Neural progenitor cell (in vitro differentiated cells): ENCODE measurements at places on chromosomes 12 and 14. TPM values are rescaled to one million over a fixed set of nuclear protein-coding genes. Genes with fewer than 3 reads are reported as not detected.

Gene AMIGO2
- total RNA-seq = 1.6 and 1.7 TPM in 2 replicates

Gene B4GALNT1
- 0.28 and 1.1 TPM in 2 replicates for total RNA-seq

Gene IL26
- not detected in 2 replicates for total RNA-seq

Gene PPP4R4
- 25.5 and 27.8 TPM in 2 replicates for total RNA-seq

Gene NOXRED1
- 0.07 and 0.40 TPM in 2 replicates for total RNA-seq

Gene C12orf42
- total RNA-seq = 0.56 and 1.1 TPM in 2 replicates

Gene ATP2A2
- total RNA-seq = 99.5 and 111 TPM in 2 replicates

Gene SYT1
- total RNA-seq = 28.1 and 36.9 TPM in 2 replicates

Gene WNT1
- 0.56 TPM in 1 of 2 replicates, not detected in the other for total RNA-seq

Gene C12orf54
- not detected in 2 replicates for total RNA-seq

Gene TMCC3
- 7.2 and 9.5 TPM in 2 replicates for total RNA-seq

Gene DTX1
- 0.49 and 5.2 TPM in 2 replicates for total RNA-seq

Gene OR4E2
- not detected in 2 replicates for total RNA-seq

Gene EP400
- 16.3 and 21.2 TPM in 2 replicates for total RNA-seq

Gene EXOC5
- total RNA-seq = 153 and 252 TPM in 2 replicates
